ENCODE measurements at places on chromosomes 3 and 15. TPM values are rescaled to one million over a fixed set of nuclear protein-coding genes. Genes with fewer than 3 reads are reported as not detected.
A peak's percentile ranks its signal among the peaks of the same experiment; 100 is the strongest.

DNA sequence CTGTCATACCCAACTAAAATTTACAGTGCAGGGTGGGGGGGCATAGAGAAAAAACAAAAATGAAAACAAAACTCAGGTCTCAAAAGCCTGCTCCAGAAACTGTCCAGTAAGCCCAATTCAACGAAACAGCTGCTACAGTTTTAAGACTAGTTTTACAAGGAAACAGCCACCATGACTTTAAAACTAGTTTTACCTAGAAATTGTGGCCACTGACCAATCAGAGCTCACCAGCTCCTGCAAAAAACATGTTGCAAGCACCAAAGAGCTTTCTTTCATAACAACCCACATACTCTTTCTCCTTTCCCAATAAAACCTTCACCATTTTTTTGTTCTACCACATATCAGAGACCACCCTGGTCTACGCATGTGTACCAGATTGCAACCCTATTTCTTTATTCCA lies 7.3 kb upstream of the CFAP91 start:
- no peak for DNase-seq
- no peak overlapping the region for H3K4me3 ChIP-seq
- H3K36me3 ChIP-seq = peaks cover 1% of the 10 kb centered on the region
- no peak overlapping the region for H3K27ac ChIP-seq

DNA sequence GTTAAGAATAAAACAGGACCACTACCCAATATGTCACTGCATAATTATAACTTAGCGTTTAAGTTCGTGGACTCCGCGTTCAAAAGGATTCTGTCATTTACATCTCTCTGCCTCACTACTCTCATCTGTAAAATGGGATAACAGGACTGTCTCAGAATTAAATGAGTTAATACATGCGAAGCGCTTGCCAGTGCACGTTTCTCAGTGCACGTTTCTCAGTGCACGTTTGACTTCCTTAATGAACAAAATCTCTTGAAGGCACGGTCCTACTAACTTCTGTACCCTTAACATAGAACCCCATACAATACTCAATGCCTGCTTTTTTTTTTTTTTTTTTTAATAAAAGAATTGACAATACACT lies 499 bp downstream of the RABL3 start:
- no peaks in the 10 kb centered on the region for H3K27me3 ChIP-seq
- peaks cover 13% of the 10 kb centered on the region for H3K36me3 ChIP-seq
- H3K4me1 ChIP-seq = peaks cover 22% of the 10 kb centered on the region
- H3K4me3 ChIP-seq = peak overlapping the region; percentile 84
- no peak for DNase-seq

DNA sequence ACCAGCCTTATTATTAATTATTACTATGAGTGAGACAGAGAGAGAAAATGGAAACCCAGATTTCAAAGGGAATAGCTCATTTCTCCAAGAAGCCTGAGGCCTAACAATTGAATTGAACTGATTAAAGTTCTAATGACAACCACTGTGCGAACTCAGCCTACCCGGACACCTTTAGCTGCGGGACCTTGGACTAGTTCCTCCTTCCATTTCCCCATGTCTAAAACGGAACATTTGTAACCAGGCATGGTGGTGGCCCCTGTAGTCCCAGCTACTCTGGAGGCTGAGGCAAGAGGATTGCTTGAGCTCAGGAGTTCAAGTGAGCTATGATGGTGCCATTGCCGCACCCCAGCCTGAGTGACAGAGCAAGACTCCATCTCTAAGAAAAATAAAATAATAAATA lies 16.4 kb upstream of the RTP2 start:
- no peak overlapping the region for H3K4me3 ChIP-seq
- DNase-seq = no peak
- no peak overlapping the region for H3K27ac ChIP-seq

GRCh38 chr3:53163444-53164387 lies 2.7 kb downstream of the PRKCD start:
- H3K36me3 ChIP-seq = peaks cover 2% of the 10 kb centered on the region
- peak overlapping the region; percentile 24 for H3K27ac ChIP-seq
- peak overlapping the region; percentile 86 for H3K4me3 ChIP-seq
- peaks cover 46% of the 10 kb centered on the region for H3K4me1 ChIP-seq
- DNase-seq = no peak

- H3K36me3 ChIP-seq = no peaks in the 10 kb centered on the region
- H3K4me1 ChIP-seq = peaks cover 11% of the 10 kb centered on the region
- no peak for DNase-seq
- H3K27ac ChIP-seq = no peak overlapping the region
- no peaks in the 10 kb centered on the region for H3K27me3 ChIP-seq
- H3K4me3 ChIP-seq = no peak overlapping the region
Measured at GRCh38 chr15:98755781-98756180, 107.4 kb downstream of the IGF1R start.

CCDC51 gene
- total RNA-seq = 26.3 TPM

TMEM207 gene
- not detected for total RNA-seq

BOC gene
- total RNA-seq = 2.1 TPM

CFAP100 gene
- total RNA-seq = not detected

GRCh38 chr15:74725845-74726773 lies 781 bp upstream of the CYP1A1 start:
- peaks cover 23% of the 10 kb centered on the region for H3K27me3 ChIP-seq
- peaks cover 17% of the 10 kb centered on the region for H3K4me1 ChIP-seq
- H3K4me3 ChIP-seq = peak overlapping the region; percentile 75
- peak; percentile 44 for DNase-seq

Data from activated T-helper 1 cell treated with anti-CD3 and anti-CD28 coated beads, Interleukin-12 subunit alpha, Interleukin-12 subunit beta, Interleukin-2, Interleukin-4 antibody, amounts not matched to agents 30 ng/mL and 10 ng/mL and 1 ng/mL, durations not matched to agents 14 hours and 24 hours and 36 hours (primary cell).